Activated naive CD8-positive, alpha-beta T cell treated with anti-CD3 and anti-CD28 coated beads, Interleukin-2, amount 10 ng/mL, durations not matched to agents 7 days and 5 days (primary cell): ENCODE measurements at places on chromosomes 2 and 18. TPM values are rescaled to one million over a fixed set of nuclear protein-coding genes. Genes with fewer than 3 reads are reported as not detected.

DNA sequence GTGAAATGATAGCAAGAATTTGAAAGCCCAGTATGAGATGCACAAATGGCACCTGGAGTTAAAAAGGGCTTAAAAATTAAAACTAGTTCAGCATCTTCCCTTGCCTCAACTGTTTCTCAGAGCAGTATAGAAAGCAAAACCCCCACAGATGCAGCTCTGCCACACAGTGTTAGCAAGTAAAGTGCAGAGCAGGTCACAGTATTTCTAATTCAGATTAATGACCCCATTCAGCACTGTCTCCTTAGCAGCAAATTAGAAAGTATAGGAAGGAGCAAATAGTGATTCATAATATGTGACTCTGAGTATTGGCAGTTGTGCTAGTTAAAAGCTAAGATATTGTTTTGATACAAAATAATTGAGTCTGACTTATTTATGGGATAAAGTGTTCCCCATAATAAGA lies 73.8 kb upstream of the CCDC85A start:
- H3K4me3 ChIP-seq: no peak overlapping the region
- no peaks in the 10 kb centered on the region for H3K36me3 ChIP-seq
- no peaks in the 10 kb centered on the region for H3K4me1 ChIP-seq
- no peak overlapping the region for H3K27ac ChIP-seq

DNA sequence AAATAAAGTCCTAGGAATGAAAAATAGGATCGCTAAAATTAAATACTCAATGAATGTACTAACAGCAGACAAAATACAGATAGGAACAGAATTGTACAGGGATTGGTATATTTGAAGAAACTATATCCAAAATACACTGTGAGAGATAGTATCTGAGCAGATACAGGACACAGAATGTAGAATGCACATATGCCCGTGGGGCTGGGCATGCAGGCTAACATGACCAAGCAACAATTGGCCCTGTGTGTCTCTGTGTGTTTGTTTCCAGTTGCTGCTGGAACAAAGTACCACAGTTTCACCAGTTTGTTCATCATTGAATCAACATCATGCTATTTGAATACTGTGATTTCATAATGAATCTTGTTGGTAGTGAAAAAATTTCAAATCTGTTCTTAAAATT lies 127.6 kb downstream of the PMAIP1 start:
- H3K36me3 ChIP-seq: no peaks in the 10 kb centered on the region
- H3K4me1 ChIP-seq: no peaks in the 10 kb centered on the region
- H3K27ac ChIP-seq: no peak overlapping the region
- no peak overlapping the region for H3K4me3 ChIP-seq

DNA sequence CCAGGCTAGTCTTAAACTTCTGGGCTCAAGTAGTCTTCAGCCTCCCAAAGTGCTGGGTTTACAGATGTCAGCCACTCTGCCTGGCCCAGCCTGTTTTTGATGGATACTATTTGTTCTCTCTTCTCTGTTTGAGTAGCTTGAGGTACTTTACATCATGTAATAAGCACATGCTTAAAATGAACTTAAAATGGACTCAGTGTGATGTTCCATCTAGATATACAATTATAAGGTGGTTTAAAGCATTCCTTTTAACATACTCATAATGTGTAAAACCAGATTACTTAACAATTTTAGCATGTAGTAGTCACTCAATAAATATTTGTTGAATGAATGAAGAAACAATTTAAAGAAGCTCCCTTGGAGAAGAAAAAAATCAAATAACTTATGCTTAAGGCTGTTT lies 9.6 kb downstream of the PTPRM start:
- H3K4me1 ChIP-seq: no peaks in the 10 kb centered on the region
- H3K27me3 ChIP-seq: no peaks in the 10 kb centered on the region
- H3K4me3 ChIP-seq: no peak overlapping the region
- no peak for DNase-seq
- no peak overlapping the region for H3K27ac ChIP-seq

GRCh38 chr2:130820279-130820861 lies 16.3 kb upstream of the ARHGEF4 start:
- H3K4me1 ChIP-seq: peaks cover 16% of the 10 kb centered on the region
- H3K27ac ChIP-seq: no peak overlapping the region
- H3K27me3 ChIP-seq: peaks cover 9% of the 10 kb centered on the region
- no peak for DNase-seq
- no peak overlapping the region for H3K4me3 ChIP-seq

- H3K4me3 ChIP-seq: peak overlapping the region; percentile 99
- peak overlapping the region; percentile 88 for H3K27ac ChIP-seq
- no peak for DNase-seq
- H3K27me3 ChIP-seq: no peaks in the 10 kb centered on the region
- H3K36me3 ChIP-seq: peaks cover 67% of the 10 kb centered on the region
- peaks cover 35% of the 10 kb centered on the region for H3K4me1 ChIP-seq
Measured at GRCh38 chr18:35289727-35290093, 319 bp downstream of the ZSCAN30 start.

GRCh38 chr2:12073217-12073852 lies 326.9 kb downstream of the LPIN1 start:
- no peak overlapping the region for H3K4me3 ChIP-seq
- no peaks in the 10 kb centered on the region for H3K36me3 ChIP-seq

GRCh38 chr2:20642055-20642971 lies 8.6 kb downstream of the HS1BP3 start:
- no peak overlapping the region for H3K4me3 ChIP-seq
- H3K27ac ChIP-seq: no peak overlapping the region
- peak; percentile 86 for DNase-seq
- H3K27me3 ChIP-seq: no peaks in the 10 kb centered on the region

- H3K27me3 ChIP-seq: peaks cover 34% of the 10 kb centered on the region
- no peak for DNase-seq
- no peaks in the 10 kb centered on the region for H3K36me3 ChIP-seq
- no peak overlapping the region for H3K4me3 ChIP-seq
- H3K27ac ChIP-seq: no peak overlapping the region
Measured at GRCh38 chr2:130259594-130259993, 61.4 kb upstream of the TUBA3E start.

DNA sequence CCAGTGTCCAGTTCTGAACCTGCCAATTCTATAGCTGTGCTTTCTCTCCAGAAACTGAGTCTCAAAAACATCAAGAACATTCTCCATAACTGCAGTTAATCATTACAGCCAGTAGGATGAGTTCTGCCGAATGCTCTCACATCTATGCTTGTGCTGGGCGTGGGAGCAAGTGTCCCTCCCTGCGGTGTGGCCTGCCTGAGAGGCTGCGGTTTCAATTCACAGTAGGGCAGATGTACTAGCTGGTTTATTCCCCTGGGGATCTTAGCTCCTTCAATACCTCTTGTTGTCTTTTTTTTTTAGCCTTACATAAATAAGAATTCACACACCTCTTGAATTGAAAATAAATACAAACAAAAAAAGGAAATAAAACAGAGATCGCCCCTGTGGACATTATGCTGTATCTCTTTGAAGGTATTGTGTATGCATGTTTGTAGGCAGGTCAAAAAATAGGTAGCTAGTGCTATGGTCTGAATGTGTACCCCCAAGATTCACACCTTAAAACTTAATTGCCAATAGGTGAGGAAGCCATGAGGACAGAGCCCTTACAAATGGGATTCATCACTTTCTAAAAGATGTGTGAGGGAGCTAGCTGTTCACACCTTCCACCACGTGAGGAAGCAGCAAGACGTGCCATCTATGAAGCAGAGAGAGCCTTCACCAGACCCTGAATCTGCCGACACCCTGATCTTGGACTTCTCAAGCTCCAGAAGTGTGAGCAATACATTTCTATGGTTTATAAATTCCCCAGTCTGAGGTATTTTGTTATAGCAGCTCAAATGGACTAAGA lies 74.3 kb downstream of the BCL2L11 start:
- H3K4me3 ChIP-seq: no peak overlapping the region
- H3K27me3 ChIP-seq: peaks cover 3% of the 10 kb centered on the region
- DNase-seq: no peak

- no peaks in the 10 kb centered on the region for H3K27me3 ChIP-seq
- DNase-seq: no peak
- H3K36me3 ChIP-seq: peaks cover 27% of the 10 kb centered on the region
- H3K4me3 ChIP-seq: no peak overlapping the region
Measured at GRCh38 chr2:138554123-138554522, 52.6 kb downstream of the SPOPL start.

DNA sequence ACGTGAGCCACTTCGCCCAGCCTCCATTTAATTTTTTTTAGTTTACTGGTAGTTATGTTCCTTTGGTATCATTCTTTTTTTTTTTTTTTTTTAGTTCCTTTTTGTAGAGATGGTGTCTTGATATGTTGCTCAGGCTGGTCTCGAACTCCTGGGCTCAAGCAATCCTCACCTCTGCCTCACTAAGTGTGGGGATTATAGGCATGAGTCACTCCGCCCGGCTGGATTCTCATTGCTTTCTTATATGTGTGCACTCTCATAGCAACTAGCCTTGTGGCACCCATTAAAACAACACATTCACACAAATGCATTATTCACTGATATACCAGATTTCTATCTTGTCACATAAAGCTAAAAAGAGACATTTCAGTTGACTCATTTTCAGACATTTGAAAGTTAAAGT lies 4.2 kb downstream of the TTC27 start:
- H3K27me3 ChIP-seq: no peaks in the 10 kb centered on the region
- no peak overlapping the region for H3K4me3 ChIP-seq
- DNase-seq: no peak
- H3K36me3 ChIP-seq: peaks cover 4% of the 10 kb centered on the region
- H3K27ac ChIP-seq: no peak overlapping the region
- peaks cover 17% of the 10 kb centered on the region for H3K4me1 ChIP-seq

- H3K36me3 ChIP-seq: no peaks in the 10 kb centered on the region
- H3K27me3 ChIP-seq: peaks cover 2% of the 10 kb centered on the region
- H3K4me3 ChIP-seq: no peak overlapping the region
Measured at GRCh38 chr2:71783815-71784214, 330.5 kb downstream of the DYSF start.

- peaks cover 4% of the 10 kb centered on the region for H3K27me3 ChIP-seq
- no peak overlapping the region for H3K27ac ChIP-seq
- no peak for DNase-seq
Measured at GRCh38 chr18:75475228-75475627, 47.7 kb upstream of the SMIM21 start.

Gene CAVIN2
- not detected for total RNA-seq

Gene EPAS1
- 13.1 TPM for total RNA-seq

Gene SPDYA
- total RNA-seq: 1.9 TPM

Gene MDH1B
- 0.44 TPM for total RNA-seq

Gene ARHGAP15
- total RNA-seq: 141 TPM
